Kasumi-1 (cell line): ENCODE measurements at places on chromosomes 16 and 17.

DNA sequence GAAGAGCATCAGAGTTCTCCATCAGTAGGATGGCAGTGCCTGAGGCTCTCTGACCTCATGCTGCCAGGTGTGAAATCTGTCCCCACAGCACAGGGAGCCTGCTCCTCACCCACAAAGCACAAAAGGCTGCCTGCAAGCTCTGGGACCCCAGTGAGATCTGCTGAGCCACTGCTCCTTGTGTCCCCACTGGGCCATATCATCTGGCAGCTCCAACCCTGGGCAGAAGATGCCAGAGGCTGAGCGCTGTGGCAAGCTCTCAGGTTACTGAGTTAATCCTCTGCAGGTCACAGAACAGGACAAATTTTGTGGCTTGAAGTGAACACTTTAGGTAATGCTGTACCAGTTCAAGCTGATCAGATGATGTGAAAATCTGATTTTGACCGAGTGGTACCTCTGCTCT, 26.7 kb upstream of the ERN1 start:
- DNase-seq: no peak

GRCh38 chr16:57884655-57885133, 82.4 kb upstream of the KIFC3 start:
- no peak for DNase-seq

GRCh38 chr17:62675260-62675659, 47.8 kb downstream of the MRC2 start:
- DNase-seq: no peak

- no peak for DNase-seq
Observed at GRCh38 chr16:49017501-49017900, 264.1 kb downstream of the CBLN1 start.

DNA sequence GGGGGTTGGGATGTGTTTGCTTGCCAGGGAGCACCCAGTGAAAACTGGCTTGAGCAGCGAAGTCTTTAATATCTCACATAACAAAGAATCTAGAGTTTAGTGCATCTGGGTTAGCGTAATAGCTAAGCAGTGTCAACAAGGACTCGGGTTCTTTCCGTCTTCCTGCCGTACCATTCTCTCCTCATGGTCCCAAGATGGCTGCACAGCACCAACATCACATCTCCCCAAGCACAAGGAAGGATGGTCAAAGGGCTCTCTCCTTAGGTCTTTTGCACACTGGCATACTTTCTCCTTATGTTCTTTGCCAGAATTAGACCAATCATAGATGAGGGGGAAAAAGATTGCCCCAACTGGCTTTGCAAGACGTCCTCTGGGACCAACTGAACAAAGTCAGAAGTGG, 30.9 kb downstream of the CRISPLD2 start:
- DNase-seq: no peak

- DNase-seq: no peak
Observed at GRCh38 chr17:43572368-43572980, 26.3 kb upstream of the ETV4 start.
